ENCODE measurements at places on chromosomes 7 and 10. TPM values are rescaled to one million over a fixed set of nuclear protein-coding genes. Genes with fewer than 3 reads are reported as not detected.
A peak's percentile ranks its signal among the peaks of the same experiment; 100 is the strongest.

DNA sequence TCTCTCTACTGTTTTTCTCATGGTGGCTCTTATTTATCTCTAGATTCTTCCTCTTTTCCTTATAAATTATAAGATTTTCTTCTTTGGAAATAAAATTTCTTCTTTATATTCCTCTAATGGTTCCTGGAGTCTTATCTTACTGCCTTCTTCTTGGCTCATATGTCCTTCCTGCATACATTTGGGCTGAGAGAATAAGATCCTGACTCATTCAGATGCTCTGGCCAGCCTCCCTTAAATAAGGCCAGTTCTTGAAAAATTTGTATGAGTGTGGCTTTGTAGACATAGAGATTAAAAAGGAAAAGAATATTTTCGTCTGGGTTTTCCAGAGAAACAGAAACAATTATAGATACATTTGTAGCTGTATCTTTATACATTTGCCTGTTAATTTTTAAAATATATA is 411.3 kb downstream of the KIF20B start:
- no peak for DNase-seq

DNA sequence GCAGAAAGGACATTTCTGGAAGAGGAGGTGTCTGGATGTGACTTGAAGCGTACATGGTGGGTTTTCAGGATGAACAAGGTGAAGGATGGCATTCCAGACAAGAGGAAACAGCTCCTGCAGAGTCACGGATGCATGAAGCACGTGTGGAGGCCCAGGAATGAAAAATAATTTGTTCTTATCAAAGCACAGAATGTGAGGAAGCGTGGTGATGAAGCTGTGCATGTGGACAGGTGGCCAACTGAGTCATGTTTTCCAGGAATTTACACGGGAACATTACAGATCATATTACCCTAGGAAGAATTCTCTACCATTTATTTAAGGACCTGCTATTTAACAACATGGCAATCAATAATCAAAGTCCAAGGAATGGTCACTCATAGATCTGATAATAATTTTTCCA is 413.2 kb upstream of the KLF6 start:
- no peak for DNase-seq

- DNase-seq: no peak
Measured at GRCh38 chr10:31041011-31041410, 9.3 kb upstream of the ZNF438 start.

GRCh38 chr7:26813432-26813831 is 51.0 kb downstream of the SKAP2 start:
- no peak for DNase-seq

DNA sequence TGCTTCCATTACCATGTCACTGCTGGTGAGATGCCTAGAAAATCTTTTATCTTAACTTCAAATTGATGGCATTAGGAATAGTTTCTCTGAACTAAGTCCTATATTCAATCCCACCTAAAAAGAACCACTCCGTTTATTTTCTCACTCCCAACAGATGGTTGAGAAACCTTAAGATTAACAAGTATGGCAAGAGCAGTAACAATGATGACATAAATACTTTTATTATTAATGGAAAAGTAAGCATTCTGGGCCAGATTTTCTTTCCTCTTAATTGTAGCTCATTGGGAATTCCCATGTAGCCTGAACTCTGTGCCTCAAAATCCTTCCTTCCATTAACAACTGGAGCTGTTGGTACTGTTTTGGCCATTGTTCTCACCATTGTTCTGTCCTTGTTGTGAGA is 21.1 kb upstream of the FAM13C start:
- no peak for DNase-seq

DNA sequence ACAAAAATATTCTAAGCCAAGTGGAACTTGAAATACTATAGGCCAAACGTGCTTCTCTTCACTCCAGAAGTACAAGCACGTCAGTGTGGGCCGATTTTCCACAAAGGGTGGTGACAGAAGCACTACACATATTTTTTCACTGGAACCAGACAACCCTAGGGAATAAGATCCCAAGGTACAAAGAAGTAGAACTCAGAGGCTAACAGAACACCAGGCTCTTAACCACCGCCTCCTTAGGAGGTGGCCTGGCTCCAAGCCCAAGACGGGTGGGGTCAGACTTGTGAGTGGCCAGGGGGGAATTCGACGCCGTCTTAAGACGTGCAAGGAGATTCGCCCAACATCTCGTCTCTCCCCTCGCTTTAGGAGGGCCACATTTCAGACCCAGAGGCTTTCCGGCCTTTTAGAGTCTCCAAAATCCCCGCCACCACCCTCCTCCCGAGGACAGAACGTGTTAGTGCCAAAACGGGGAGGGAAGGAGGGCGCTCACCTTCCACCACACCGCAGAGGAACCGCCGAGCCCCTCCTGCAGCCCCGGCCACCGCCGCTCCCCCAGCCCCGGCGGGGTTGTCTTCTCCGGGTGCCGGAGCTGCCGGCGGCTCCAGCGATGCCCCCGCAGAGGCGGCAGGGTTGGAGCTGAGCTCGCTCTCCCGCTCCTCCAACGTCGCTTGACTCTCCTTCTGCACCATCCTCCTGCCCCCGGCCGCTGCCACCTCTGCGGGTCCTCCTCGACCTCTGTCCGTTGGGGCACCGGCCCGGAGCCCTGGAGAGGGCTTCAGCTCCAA is 716 bp downstream of the OGA start:
- DNase-seq: peak; percentile 95

DNA sequence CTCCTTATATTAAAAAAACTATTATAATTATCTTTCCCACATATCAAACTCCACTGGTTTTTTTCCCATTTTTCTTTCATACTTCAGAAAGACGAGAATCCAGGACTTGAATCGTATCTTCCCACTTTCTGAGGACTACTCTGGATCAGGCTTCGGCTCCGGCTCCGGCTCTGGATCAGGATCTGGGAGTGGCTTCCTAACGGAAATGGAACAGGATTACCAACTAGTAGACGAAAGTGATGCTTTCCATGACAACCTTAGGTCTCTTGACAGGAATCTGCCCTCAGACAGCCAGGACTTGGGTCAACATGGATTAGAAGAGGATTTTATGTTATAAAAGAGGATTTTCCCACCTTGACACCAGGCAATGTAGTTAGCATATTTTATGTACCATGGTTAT is 15.9 kb downstream of the SRGN start:
- no peak for DNase-seq

- no peak for DNase-seq
Measured at GRCh38 chr10:21464134-21464533, 61.3 kb downstream of the SKIDA1 start.

DNA sequence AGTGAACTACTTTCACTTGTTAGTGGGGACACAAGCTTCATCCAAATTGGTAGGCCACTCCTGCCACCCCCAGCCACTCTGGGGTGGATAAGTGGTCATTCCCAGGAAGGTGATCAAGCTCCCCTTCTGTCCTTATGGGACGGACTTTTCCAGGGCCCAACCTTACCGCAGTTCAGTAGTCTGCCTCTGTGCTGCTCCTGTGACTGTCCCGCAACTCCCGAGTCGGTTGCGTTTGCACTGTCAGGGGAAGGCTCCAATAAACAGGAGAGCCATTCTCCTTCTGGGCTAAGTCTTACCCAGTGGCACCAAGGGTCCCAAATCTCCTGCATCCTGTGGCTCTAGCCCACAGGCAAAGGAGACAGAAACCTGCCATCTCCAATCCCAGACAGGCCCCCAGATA is 7.4 kb upstream of the ZNF33A start:
- DNase-seq: no peak

- DNase-seq: no peak
Measured at GRCh38 chr7:16743236-16743635, 10.3 kb upstream of the TSPAN13 start.

GRCh38 chr7:116200963-116201362 is 9.4 kb upstream of the TES start:
- DNase-seq: no peak

DNA sequence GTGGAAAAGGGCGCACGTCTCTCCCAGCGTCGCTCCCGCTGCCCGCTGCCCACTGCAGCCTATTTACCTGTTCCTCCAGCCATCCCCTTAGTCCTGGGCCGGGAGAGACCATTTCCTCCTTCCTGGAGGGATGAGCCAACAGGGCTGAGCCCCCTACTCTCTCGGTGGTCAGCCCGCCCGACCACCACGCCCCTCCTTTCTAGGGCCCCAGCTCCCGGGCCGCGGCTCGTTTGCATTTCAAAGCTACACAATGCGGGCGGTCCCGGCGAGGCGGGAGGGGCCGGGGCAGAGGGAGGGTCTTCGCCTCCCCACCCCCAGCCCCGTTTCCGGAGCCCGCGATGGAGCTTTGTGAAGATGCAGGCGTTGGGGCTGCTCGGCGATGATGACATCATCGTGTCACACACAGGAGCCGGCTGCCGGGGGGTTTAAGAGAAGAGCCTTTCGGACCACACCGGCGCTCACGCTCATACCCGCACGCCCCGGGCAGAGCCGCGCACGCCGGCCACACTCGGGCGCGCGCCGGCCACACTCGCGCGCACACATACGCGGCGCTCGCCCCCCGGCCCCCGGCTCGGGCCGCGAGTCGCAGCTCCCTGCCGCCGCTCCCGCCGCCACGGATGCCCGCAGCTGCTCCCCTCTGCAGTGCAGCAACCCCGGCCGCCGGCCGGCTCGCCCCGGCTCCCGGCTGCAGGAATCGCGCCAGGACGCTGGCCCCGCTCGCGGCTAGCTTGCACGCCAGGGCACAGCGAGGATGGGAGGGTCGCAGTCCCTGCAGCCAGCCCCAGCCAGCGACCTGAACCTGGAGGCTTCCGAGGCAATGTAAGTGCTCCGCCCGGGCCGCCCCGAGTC is 107.7 kb upstream of the BTBD16 start:
- DNase-seq: no peak

DNA sequence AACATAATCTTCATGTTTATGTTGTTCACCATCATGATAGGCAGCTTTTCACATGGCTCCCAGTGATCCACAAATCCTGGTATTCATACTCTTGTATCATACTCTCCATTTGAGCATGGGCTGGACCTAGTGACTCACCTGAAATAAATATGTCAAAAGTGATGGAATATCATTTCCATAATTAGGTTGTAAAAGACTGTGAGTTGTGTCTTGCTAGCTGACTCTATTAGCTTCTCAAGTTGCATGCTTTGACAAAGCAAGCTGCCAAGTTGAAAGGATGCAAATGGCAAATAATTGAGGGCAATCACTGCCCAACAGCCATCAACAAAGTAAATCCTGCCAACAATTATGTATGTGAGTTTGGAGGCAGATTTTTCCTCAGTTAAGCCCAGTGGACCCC is 300.4 kb downstream of the AHR start:
- no peak for DNase-seq

GRCh38 chr10:81943583-81943982 is 68.6 kb downstream of the NRG3 start:
- no peak for DNase-seq

- DNase-seq: no peak
Measured at GRCh38 chr10:113015201-113015600, 65.2 kb downstream of the TCF7L2 start.

GRCh38 chr7:123939784-123940183 is 14.7 kb downstream of the SPAM1 start:
- DNase-seq: no peak

GRCh38 chr10:97380516-97380915 is 20.6 kb downstream of the RRP12 start:
- peak; percentile 36 for DNase-seq

DNA sequence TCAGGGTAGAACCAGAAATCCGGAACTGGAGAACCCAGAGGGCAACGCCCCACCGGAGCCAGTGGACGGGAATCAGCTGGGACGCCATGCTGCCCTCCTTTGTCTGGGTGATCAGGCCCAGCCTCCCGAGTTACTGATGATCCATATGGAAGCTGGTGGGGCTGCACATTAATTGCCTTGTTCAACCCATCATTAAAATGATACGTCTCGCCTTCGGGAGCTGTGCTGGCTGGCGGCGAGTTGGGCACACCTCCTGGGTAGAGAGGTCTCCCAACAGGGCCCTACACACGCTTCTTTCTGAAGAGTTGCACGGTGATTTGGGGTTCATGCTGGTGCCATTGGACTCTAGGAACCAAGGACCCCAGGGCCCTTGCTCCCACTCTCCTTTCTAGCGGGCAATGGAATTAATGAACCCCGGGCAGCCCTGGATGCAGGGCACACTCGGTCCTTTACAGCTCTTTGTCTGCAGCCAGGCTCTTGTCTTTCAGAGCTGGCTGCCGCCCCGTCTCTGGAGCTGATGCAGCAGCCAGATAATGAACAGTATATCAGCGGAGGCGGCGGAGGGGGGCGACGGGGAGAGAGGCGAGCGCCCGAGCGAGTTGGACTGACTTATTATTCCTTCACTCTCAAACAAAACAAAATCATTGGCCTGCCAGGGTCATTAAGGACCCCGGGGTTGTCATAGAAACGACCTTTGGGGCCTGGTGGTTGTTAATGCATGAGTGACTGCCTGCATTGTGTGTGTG is 412.2 kb upstream of the ZMIZ1 start:
- DNase-seq: peak; percentile 35

DNA sequence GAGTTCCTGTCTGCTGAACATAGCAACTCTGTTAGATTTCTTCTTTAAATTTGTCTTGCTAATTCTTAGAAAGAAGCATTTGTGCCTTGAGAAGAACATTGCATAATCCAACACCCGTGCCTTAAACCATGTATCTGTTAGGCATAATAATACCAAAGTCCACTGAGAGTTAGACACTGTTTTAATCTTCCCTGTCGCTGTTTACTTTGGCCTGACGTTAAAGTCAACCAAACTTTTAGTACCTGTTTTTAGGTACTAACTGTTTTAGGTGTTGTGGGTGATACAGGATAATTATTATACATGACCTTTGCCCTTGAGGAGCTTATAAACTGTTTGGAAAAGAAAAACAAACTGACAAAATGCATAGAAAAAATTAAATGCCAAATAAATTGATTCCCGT is 43.6 kb downstream of the KLHDC10 start:
- DNase-seq: no peak

GRCh38 chr10:97911217-97911616 is 61.6 kb downstream of the GOLGA7B start:
- DNase-seq: no peak

- no peak for DNase-seq
Measured at GRCh38 chr10:114053946-114054345, 10.3 kb downstream of the ADRB1 start.

DNA sequence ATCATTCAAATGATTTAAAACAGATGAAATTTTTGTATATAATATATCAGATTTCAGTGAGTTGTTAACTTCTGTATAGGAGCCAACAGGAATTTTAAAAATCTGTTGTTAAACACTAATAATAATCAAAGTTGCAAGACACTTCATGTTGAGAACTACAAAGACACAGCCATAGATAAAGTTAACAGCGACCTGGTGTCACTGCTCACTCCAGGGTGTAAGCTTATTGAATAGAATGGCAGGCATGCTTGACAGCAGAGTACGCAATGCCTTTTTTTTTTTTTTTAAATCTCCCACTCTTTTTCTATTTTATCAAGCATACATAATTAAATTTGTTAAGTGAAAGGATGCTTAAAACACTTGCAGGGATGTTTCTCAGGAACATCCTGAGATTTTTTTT is 32.0 kb downstream of the PCDH15 start:
- no peak for DNase-seq

PTF1A gene
- not detected for total RNA-seq

SPDYE2B gene
- total RNA-seq: not detected

AHR gene
- 48.9 TPM for total RNA-seq

NPSR1 gene
- not detected for total RNA-seq

ITIH5 gene
- 2.2 TPM for total RNA-seq

TBATA gene
- total RNA-seq: not detected

SMKR1 gene
- not detected for total RNA-seq

CPXM2 gene
- 5.8 TPM for total RNA-seq

STEAP4 gene
- total RNA-seq: 3.1 TPM

ZCWPW1 gene
- total RNA-seq: 1.3 TPM

ASB15 gene
- total RNA-seq: not detected

FKBP9 gene
- total RNA-seq: 115 TPM

ERVW-1 gene
- total RNA-seq: not detected

CALHM1 gene
- total RNA-seq: not detected

Data from colonic mucosa (tissue), 4 donors.